ENCODE measurements at places on chromosomes 3 and 15.

DNA sequence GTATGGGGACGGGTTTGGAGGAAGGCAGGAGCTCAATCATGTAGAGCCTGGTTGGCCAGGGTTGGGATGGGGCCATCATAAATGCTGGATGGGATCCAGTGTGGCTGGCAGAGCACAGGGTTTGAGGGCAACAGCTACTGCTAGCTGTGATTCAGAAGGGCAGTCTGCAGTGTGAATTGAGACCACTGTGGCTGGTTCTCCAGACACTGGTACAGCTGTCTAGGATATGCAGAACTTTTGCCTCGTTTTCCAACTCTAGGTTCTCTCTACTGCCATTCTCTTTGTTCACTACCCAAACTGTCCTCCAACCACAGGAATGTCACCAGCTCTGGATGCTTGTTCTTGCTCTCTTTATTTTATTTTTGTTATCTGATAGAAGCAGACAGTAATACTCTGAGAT is 543.6 kb downstream of the AGBL1 start:
- H3K27me3 ChIP-seq = no peaks in the 10 kb centered on the region
- no peaks in the 10 kb centered on the region for H3K36me3 ChIP-seq
- no peaks in the 10 kb centered on the region for H3K4me1 ChIP-seq
- DNase-seq = no peak
- H3K4me3 ChIP-seq = no peak overlapping the region

- no peak overlapping the region for H3K27ac ChIP-seq
- no peaks in the 10 kb centered on the region for H3K36me3 ChIP-seq
- no peaks in the 10 kb centered on the region for H3K27me3 ChIP-seq
- H3K4me1 ChIP-seq = no peaks in the 10 kb centered on the region
- DNase-seq = no peak
- H3K4me3 ChIP-seq = no peak overlapping the region
Observed at GRCh38 chr15:69377216-69377970, 36.8 kb upstream of the KIF23 start.

- H3K4me3 ChIP-seq = peak overlapping the region; percentile 27
- no peaks in the 10 kb centered on the region for H3K27me3 ChIP-seq
- peak; percentile 36 for DNase-seq
- peaks cover 4% of the 10 kb centered on the region for H3K4me1 ChIP-seq
- H3K27ac ChIP-seq = no peak overlapping the region
Observed at GRCh38 chr3:50205413-50206276, 574 bp downstream of the SLC38A3 start.

DNA sequence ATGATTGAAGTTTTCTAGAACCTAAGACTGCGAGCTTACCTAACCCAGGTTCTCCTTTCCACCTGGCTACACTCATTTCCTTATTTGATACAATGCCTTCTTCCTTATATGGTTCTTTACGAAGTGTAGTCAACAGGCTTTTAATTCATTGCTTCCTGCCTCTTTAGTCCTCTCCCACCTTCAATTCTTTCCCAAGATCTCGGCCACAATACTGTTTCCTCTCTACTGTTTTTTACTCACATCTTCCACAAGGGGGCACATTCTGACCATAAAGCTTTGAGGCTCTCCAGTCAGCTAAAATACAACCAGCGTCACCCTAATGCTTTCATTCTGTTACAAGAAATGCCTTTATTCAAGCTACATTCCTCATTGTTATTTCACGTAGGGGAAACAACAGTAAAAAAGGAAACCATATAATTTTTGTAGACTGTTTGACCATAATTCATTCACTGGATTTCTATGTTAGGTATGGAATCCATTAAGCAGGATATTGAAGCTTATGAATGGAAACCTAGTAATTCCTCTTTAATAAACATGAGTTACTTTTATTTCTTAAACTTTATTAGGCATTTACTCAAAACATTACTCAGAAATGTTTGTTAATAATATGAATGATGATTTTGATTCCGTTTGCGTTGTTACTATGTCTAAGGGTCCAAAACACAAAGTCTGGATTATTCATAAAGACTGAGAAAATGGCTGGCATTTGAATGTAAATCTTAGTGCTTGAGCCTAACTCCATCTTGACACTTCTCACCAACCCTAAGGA is 29.5 kb upstream of the VEPH1 start:
- H3K4me3 ChIP-seq = no peak overlapping the region
- no peaks in the 10 kb centered on the region for H3K4me1 ChIP-seq
- H3K36me3 ChIP-seq = no peaks in the 10 kb centered on the region
- H3K27ac ChIP-seq = no peak overlapping the region
- no peaks in the 10 kb centered on the region for H3K27me3 ChIP-seq
- DNase-seq = no peak

Measured in breast epithelium (tissue), 4 donors.